Activated CD8-positive, alpha-beta memory T cell treated with anti-CD3 and anti-CD28 coated beads, Interleukin-2, amount 10 ng/mL, durations not matched to agents 7 days and 5 days (primary cell): ENCODE measurements at places on chromosomes 7 and 10.

DNA sequence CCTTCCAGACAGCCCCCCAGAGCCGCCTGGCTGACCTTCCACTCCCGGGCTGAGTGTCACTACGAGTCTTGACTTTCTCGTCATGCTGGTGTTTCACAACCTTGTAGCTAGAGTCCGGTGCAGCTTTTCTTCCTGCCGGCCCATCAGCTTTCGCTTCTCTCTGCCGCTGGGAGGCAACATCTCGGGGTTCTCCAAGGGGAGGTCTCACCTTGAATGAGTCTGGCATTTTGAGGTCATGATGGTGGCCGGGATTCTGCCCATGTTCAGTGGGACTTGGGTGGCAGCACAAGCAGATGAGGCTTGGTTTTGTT, 285.2 kb downstream of the CAMK1D start:
- no peak for DNase-seq

- no peak for DNase-seq
Measured at GRCh38 chr7:55366461-55367070, 1.4 kb downstream of the LANCL2 start.

DNA sequence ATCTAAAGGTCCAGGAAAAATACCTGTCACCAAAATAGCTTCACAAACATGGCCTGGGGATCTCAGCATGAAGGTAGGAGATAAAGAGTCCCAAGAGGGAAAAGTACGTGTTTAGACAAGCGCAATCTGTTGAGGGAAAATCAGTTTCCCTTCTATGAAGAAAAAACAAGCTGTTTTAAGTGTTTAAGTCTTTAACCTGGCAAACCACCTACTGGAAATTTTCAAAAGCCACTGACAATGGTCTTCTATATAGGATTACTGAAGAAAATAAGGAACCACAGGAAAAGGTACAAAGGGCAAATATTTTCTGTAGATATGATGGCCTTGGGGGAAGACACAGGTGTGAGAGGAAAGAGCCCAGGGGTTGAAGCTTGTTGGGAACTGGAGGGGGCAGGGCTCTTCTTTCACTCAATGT, 21.2 kb downstream of the ALDH18A1 start:
- no peak for DNase-seq

DNA sequence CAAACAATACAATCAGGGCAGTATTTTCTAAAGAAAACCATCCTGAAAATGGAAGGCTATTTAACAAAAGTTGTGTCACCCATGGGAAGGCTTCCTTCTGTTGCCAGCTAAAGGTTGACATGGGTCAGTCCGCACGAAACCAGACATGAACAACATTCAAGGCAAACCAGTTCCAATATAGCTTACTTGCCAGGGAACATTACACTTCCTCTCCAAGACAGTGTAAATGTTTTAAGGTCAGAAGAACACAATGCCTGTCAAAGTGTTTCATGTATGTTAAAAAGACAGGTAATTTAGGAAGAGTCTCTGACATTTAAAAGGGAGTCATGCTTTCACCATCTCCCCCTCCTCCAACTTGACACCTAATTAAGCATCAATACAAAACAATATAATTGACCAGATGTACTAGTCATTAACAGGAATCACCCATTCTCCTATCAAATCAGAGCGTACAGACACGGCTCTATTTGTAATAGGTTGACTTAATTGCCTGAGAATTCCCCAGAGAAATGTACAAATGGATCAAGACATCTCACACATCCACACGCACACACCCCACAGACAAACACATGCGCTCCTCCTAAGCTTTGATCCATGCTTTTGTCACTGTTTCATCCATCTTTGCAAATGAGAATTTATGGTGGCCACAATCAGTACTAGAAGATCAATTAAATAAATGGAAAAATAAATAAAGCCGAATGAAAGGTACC, 69.5 kb downstream of the CACNA2D1 start:
- DNase-seq = no peak

GRCh38 chr7:153446490-153446889, 605.7 kb upstream of the DPP6 start:
- no peak for DNase-seq

- DNase-seq = no peak
Measured at GRCh38 chr10:16777473-16778370, 39.5 kb downstream of the RSU1 start.

GRCh38 chr10:4725917-4726606, 99.9 kb upstream of the AKR1E2 start:
- DNase-seq = no peak

- no peak for DNase-seq
Measured at GRCh38 chr10:61990761-61991135, 89.2 kb downstream of the ARID5B start.

GRCh38 chr7:94305836-94306235, 88.9 kb upstream of the COL1A2 start:
- no peak for DNase-seq

DNA sequence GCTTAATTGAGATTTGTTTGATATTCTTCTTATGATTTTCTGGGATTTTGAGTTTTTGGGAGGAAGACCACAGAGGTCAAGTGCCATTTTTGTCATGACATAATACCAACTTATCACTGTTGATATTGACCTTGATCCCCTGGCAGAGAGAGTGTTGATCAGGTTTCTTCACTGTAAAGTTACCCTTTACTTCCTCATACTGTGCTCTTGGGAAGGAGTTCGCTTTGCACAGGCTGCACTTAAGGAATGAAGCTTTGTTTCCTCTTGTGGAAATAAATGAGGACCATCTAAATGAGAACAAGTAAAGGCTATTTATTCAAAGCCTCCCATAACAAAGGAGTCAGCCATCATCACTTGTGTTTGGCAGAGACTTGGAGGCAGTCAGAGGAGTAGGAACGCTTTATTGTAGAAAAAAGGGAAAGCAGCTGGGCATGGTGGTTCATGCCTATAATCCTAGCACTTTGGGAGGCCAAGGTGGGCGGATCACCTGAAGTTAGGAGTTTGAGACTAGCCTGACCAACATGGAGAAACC, 16.1 kb downstream of the ST7 start:
- DNase-seq = no peak

DNA sequence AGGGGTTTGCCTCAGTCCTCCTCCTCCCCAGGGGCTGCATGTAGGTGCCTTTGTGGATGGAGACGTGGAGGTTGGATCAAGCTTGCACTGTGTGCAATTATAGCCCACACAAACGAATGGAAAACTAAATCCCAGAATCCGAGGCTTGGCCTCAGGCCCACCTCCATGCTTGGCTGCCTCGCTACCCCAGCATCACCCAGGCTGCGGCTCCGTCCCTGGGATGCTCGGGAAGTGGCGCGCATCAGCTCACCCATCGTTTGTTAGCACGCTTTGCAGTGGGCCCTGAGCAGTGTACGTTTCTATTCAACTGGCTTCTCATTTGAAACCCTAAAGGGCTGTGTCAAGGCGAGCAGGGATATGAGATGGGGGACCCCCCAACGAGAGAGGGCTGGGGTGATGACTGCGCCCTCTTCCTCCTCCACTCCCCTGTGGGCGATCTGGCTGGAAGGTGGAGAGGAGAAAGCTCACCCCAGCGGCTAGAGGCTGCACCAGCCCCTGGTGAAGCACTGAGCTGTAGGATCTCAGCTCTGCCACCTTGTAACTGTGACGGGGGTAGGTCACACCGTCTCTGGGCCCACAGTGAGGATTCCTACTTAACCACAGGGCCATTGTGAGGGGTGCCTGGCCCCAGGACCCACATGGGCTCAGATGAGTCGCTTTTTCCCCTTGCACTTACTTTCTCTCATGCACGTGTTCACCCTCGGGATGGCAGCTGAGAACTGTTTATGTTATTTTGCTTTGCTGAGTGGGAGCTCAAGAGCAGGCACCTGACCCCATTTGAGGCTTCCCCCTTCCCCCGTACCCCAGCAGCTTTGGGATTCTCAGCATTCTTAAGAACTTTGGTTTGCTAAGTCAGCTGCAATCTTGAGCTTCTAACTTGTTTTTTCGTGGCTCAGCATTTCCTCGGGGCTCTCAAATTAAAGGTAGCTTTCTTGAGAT, 12.7 kb upstream of the BTBD16 start:
- no peak for DNase-seq

DNA sequence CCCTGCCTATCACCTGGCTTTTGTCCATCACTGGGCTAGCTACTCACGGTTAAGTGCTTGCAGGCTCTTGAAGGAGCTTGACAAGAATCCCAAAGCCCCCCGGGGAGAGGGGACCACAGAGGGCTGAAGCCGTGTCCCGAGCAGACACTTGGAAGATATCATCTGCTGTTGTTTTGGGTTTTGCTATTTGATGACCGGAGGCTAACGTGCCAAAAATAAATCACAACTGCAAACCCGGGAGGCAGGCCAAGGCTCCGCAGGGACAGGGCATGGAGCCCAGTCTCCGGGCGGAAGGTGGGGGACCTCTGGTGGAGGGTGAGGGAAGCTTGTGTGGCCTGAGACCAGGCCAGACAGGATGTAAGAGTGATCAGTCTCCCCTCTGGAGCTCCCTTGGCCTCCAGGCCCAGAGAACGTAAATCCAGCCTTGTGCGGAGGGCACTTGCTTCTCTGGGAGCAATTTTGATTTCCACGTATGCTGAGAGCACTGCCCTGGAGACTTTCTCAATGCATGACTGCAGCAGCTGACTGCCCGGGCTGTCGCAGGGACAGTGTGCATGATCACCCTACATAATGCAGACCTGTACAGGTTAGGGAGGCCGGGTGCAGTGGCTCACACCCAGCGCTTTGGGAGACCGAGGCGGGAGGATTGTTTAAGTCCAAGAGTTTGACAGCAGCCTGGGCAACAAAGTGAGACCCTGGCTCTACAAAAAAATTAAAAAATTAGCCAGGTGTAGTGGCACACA, at the start of gene PHKG1:
PHKG1 (minus strand) TSS at position 164 of the 743 bp plus-strand sequence. CDS start 4,011 bp downstream, outside the sequence.
- DNase-seq = no peak

GRCh38 chr10:69449841-69450240, 1.4 kb upstream of the TSPAN15 start:
- peak; percentile 65 for DNase-seq

GRCh38 chr10:91391920-91392319, 18.2 kb upstream of the HECTD2 start:
- no peak for DNase-seq

GRCh38 chr7:21773326-21773725, 172.4 kb downstream of the CDCA7L start:
- DNase-seq = no peak

GRCh38 chr7:63925626-63926460, 72.8 kb upstream of the ZNF722 start:
- DNase-seq = peak; percentile 94

GRCh38 chr7:72309476-72309875, 102.7 kb downstream of the CALN1 start:
- no peak for DNase-seq

- no peak for DNase-seq
Measured at GRCh38 chr7:158576050-158576762, 11.4 kb downstream of the PTPRN2 start.

DNA sequence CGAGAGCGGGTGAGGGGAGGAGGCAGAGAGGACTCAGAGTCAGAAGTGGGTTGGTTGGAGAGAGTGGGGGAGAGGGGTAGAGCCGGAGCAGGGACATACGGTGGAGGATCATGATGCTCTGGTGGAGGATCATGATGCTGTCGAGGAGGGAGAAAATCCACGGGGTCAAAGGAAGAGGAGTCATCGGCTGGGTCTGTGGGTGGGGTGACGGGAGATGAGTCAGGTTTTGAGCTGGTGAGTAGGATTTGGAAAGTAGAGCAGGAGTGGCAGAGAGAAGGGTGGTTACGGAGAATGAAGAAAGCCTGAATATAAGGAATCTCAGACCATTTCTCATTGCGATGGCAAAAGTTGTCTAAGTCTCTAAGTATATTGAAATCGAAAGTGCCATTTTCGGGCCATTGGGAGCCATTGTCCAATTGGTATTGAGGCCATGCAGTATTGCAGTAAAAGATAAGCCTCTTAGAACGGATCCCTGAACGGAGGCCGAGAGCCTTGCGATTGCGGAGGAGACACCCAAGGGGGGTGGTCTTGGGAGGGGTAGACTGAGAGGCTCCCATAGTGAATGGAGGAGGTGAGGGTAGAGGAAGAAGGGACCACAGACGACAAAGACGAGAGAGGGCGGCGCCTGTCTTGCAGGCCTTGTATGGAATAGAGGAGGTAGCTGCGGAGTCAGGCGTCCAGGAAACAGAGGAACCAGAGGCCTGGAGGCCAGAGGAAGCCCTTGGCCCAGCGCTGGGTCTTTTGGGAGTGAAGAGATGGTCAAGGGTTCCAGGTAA, 23.8 kb downstream of the SCIN start:
- DNase-seq = no peak

DNA sequence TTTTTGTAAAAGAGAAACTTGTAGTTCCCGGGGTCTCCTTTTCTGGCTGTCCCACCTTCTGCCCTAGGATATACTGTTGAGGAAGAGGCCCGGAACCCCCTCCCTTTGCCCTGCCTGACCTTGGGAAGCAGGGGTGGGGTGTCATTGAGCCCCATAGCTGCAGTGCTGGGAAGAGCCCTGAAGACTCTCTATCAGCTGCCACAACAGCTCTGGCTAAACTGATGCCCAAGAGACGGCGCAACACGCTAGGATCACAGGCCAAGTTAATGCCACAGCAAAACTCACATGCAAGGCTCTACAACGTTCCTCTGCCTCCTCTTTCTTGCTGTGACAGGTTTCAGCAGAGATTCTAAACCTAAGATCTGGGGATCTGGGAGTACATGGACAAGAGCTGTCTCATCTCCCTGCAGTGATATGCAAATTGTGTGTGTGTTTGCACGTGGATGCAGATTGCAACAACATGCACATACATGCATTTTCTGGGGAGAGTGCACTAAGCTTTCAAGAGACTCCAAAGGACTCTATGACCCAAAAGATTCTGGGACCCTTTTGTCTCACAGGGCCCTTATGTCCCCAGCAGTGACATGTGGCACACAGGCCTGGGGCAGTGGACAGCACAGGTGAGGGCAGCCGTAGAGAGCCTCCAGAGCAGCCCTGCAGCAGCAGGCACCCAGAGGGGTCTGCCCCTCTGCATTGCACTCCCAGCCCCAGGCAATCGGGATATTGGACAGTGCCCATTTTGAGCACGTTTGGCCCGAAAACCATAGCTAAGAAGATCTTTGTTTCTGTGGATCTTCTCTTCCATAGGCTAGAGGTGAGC, 2.5 kb downstream of the RASSF4 start:
- peak; percentile 18 for DNase-seq

- peak; percentile 68 for DNase-seq
Measured at GRCh38 chr10:6204063-6204340, 1.3 kb downstream of the PFKFB3 start.

DNA sequence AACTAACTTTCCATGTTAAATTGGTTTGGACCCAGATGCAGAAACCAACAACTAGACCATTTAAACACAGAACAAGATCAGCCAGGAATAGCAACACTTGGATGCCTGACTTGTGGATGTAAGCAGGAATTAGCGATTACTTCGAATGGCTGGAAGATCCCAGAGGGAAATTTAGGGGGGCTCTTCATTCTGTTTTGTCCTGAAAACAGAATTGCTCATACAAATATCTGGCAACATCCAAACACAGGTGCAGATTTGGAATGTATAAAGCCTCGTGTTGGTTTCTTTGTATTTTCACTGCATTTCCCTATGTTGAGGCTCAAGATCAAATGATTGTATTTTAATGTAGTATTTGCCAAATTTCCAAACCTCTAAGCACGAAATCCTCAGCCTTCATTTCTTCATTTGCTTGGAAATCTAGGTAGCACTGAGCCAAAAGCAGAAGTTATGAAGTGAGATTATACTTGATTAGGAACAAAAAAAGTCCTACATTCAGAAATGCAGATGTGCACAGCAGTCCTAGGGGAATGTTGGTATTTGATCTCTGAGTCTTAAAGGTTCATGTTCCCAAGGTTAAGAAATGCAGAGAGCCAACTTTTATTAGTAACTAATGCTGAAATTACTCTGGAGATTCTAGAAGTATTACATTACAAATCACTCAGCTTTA, 248.7 kb upstream of the TCF7L2 start:
- DNase-seq = no peak
